ENCODE measurements at places on chromosomes 5 and 9.

- no peak for DNase-seq
Measured at GRCh38 chr5:43941806-43942205, 338.8 kb downstream of the NNT start.

DNA sequence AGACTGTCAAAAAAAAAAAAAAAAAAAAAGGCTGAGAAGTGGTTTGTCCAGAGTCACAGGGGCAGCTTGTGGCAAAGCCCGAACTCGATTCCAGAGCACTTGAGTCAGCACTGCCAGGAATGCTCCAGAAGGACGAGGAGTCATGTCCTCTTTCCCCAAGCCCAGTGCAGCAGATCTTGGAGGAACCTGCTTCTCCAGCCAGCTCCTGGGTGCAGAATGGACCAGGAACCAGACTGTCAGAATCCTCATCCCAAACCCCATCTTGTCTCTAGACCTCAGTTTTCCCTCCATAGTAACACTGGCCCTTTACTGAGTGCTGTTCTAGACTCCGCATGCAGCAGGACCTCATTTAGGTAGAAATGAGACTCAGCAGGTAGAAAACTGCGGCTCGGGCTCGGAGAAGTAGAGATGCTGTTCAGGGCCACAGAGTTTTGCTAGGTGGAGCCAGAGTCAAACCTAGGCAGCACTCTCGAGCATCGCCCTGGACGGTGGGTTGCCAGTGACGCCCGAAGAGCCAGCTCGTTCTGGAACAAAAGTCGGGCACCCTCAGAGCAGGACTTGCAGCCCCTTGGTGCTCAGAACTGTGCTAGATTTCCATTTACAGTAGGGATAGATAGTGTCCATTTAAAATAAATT, 15.4 kb downstream of the CD74 start:
- no peak for DNase-seq

GRCh38 chr9:91825422-91825821, 124.6 kb downstream of the ROR2 start:
- no peak for DNase-seq

GRCh38 chr9:80504601-80505230, 933.0 kb downstream of the TLE4 start:
- DNase-seq, result no peak

DNA sequence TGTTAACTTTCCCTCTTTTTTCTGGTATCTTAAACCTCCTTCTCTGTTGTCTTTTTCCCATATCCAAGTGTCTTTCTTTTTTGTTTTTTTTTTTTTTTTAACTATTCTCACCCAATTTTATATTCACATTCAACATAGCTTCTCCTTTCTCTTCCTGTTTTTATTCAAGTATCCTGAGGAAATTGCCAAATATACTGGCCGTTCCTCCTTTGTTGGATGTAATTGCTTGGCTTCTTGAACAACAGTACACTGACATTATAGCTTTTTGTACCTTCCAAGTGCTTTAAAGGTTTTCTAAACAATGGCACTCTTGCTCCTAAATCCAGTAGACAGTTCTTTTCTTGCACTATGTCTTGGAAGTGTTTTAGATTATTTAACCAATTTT, 1146.8 kb downstream of the MAT2B start:
- DNase-seq, result no peak

GRCh38 chr5:143227301-143227700, 176.2 kb downstream of the NR3C1 start:
- no peak for DNase-seq

GRCh38 chr9:6383551-6384225, 29.3 kb upstream of the UHRF2 start:
- no peak for DNase-seq

DNA sequence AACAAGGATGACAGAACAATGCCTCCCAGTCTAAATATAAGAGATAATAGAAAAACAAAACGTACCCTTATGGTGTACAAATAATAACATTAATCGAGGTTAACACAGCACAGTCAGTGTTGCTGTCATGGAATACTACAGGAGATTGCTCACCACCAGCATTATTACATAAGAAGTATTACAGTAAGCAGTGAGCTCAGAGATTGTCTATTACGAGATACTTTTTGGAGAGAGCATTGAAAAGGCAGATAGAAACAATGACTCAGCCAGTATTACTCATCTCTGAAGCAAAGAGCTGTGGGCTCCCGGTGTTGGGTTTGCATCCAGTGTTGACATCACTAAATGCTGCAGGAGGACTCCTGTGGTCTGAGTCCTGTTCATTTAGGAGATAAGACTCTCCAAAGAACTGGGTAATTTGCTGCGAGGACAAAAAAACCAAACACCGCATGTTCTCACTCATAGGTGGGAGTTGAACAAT, 191.9 kb upstream of the SEMA6A start:
- peak; percentile 3 for DNase-seq

- DNase-seq, result no peak
Measured at GRCh38 chr5:156327296-156327695, 332 bp downstream of the SGCD start.
